ENCODE measurements at places on chromosomes 3 and 15.

DNA sequence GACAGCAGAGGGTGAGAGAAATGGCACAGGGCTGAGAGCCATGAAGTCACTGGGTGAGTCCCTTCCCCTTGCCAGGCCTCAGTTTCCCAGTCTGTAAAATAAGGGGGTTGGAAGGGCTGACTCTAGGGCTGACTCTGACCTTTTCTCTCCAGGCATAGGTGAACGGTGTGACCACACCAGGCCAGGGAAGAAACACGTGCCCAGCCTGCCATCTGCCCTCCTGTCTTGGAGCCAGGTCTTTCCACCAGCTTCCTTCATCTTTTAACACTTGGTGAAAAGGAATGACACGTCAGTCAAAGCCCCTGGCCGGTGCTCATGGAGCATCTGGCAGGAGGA lies 74.4 kb downstream of the CPN2 start:
- DNase-seq, result no peak

DNA sequence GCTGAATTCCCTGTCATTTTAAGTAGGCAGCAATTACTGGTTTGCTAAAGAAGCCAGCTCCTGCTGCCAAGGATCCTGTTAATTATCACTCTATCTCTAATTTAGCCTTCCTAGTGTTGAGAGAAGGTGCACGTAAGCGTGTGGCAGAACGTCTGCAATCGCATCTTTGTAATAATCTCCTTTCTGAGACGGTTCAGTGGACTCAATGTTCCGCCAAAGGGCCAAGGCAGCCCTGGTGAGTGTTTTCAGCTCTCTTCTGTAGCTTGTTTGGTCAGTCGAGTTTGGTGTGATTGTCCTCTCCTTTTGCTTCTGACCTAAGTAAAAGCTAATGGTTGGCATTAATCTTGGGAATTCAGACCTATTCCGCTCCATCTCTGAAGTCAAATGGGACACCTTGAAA lies 24.2 kb downstream of the MITF start:
- DNase-seq, result no peak

DNA sequence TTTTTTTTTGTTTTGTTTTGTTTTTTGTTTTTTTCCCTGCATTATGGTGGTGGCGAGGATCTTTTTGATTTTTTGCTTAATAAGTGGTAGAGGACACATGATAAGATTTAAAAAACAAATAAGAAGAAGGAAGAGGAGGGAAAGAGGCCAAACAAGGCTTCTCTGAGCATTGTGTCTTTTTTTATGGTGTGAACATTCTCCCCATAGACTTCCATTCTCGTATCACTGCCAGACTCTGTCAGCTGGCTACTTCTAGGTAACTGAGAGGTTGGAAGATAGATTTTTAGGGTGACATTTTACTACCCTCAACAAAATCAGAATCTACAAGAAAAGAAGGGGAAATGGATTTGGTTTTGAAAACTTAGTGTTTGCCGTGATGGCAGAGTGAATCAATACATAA lies 3.8 kb downstream of the NLGN1 start:
- DNase-seq, result no peak

DNA sequence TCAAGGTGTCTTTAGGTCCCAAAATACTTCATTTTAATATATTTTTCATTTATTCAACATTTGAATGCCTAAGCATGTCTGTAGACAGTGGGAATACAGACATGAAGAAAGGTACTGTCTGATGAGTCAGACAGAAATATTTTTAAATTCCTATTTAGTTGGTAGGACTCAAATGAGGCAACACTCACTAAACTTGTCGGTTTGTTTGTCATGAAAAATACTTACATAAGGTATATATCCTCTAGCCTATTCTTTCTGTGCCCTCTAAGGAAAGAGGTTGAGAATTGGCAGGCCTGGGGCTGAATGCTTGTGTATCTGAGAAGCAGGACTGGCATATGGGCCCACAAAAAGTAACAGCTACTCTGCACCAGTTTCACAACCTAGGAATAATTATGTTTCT lies 423.6 kb upstream of the MDFIC2 start:
- DNase-seq, result no peak

- no peak for DNase-seq
Measured at GRCh38 chr15:33256874-33257273, 53.9 kb upstream of the RYR3 start.

Data from stimulated activated CD8-positive, alpha-beta memory T cell treated with anti-CD3 and anti-CD28 coated beads, Interleukin-2, amount 100 ng/mL, for 1 hour (primary cell).